ENCODE measurements at places on chromosomes 5 and 9. TPM values are rescaled to one million over a fixed set of nuclear protein-coding genes. Genes with fewer than 3 reads are reported as not detected.
A peak's percentile ranks its signal among the peaks of the same experiment; 100 is the strongest.

DNA sequence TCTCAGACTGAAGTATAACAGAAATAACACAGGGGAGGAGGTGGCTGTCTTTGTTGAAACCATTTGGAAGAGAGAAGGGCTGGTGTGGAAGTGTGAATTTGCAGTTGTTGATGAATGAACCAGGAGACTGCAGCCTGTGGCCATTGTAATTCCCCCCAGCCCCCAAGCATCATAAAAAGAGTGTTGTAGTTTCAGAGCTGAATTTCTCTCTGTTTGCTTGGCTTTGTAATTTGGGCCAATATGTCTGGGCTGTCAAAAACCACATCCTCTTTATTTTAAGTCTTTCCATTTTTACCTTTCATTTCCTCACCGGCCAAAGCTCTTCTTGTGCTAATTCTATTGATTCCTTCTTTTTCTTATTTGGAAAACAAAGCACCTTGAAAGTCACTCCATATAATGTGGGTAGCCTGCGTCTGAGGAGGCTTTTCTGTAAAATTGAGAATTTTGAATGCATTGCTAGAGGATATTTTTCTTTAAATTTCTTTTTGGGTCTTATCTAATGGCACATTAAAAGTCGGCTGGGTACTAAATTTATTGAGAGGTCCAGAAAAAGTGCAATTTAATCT is 383.3 kb downstream of the OSTF1 start:
- DNase-seq: no peak

- no peak for DNase-seq
These were observed 12.9 kb upstream of the FGF10 start for GRCh38 chr5:44402084-44402483.

DNA sequence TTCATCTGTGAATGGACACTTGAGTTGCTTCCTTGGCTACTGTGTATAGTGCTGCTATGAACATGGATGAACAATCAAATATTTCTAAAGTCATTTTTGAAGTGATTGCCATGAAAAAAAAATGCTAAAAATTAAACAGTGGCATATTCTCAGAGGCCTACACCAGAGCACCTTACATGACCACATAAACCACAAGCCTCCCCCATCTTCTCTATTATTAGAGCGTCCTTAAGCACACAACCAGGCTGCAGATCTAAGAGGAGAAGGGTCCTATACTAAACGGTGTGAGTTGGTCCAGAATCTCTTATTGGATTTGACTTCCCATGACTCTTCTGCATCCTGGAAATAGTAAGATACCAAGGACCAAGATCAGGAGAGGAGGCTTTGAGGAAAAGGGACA is 34.3 kb downstream of the PCA3 start:
- no peak for DNase-seq

DNA sequence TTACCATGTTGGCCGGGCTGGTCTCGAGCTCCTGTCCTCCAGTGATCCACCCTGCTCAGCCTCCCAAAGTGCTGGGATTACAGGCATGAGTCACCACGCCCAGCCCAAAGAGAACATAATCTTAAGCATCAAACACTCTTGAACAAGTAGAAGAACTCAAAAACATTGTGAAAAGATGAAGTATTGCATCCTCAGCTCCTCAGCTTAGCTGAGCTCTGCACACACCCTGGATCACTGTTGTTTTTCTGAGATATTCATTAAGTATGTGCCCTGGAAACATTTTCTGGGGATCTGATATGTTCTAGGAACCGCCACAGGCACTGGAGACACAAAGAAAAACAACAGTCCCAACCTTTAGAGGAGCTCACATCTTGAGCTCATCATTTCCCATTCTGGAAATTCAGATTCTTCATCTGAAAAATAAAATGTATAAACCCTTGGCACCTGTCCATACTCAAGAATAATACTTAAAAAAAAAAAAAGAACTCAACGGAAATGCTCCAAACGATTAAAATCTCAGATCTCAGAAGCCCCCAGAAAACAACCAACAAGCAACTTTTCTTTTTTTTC is 62.2 kb upstream of the ZNF462 start:
- DNase-seq: no peak

GRCh38 chr9:110807956-110808598 is 139.5 kb downstream of the MUSK start:
- no peak for DNase-seq

- no peak for DNase-seq
These were observed 32.5 kb upstream of the ABLIM3 start for GRCh38 chr5:149108651-149109280.

DNA sequence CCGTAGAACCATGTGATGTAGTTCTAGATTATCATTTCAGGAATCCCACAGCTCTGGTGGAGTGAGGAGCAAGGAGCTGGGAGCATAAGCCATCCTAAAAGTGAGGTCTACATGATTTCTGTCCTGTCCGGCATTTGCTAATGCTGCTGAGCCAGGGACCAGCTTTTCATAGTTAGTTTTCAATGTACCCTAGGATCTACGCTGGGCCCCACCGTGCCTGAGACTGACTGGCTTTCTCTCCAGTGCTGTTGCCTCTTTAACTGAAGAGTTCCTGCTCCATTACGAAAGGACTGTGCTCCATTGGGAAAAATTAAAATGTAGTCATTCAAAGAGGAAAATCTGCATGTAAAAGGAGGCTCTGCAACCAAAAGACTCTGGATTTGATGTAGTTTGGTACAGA is 634.8 kb downstream of the DMRTA1 start:
- no peak for DNase-seq

DNA sequence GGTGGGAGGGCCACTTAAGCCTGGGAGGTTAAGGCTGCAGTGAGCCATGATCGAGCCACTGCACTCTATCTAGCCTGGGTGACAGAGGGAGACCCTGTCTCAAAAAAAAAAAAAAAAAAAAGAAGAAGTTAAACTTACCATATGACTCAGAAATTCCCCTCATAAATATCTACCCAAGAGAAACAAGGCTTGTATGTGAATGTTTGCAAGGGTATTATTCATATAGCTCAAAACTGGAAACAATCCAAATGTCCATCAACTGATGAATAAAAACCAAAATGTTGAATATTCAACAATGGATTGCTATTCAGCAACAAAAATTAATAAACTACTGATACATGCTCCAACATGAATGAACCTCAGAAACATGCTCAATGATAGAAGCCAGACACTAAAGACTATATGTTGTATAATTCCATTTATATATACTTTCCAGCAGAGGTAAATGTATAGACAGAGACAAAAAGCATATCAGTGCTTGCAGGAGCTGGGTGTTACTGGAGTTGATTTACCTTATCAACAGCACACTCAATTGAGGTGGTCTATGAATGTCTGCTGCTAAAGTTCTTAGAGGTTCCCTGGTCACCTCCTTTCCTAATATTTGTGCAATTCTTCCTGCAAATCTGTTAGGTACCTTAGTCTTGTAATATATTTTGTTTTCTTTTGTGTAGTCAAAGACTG is 5.3 kb upstream of the SREK1 start:
- no peak for DNase-seq

DNA sequence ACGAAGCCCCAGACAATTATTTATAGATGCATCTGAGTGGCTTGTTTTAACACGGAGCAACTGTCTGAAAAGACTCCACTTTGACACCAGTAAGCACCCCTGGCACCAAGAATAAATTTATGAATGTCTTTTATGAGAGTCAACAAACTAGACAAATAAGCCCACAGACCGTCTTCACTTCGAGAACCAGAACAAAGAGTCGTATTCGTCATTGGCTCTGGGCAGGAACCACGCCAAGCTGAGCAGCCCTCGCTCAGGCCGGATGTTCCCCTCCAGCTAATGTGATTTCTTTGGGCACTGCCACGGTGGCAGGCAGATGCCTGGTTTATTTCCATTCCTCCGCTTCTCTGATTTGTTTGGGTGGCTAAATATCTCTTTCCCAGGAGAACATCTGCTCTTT is 91.9 kb upstream of the STC2 start:
- no peak for DNase-seq

DNA sequence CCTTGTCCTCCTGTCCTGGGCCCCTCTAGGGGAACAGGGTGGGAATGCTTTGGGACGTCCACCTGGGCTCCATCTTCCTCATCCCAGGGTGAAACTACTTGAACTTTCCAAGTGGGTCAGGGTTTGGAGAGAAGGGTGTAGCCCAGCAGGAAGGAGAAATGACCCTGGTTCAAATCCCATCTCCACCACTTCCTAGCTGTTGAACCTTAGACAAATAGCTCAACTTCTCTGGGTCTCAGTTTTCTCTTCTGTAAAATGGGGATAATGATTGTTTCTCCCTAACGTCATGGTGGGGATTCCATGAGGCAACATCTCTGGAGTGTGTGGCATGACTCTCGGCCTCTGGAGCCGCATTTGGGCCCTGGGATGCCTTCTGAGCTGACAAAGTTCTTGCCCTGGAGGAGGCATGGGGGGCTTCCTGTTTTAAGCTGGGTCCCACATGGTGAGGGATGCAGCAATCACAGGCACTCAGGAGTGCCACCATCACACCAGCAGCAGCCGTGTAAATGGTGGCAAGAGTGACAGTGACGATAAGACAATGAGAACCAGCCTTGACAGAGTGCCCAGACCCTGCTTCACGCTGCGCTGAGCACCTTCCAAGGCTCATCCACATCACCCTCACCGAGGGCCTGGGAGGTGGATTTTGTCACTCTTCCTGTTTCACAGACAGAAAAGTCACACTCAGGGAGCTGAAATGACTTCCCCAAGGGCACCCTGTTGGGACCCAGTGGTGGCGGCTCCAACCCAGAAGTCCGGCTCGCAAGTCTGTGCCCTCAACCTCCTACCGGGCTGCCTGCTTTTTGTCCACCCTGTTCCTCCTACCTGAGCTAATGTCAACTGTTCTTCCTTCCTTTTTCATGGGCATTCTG is 69.5 kb upstream of the IER5L start:
- DNase-seq: peak; percentile 6

DNA sequence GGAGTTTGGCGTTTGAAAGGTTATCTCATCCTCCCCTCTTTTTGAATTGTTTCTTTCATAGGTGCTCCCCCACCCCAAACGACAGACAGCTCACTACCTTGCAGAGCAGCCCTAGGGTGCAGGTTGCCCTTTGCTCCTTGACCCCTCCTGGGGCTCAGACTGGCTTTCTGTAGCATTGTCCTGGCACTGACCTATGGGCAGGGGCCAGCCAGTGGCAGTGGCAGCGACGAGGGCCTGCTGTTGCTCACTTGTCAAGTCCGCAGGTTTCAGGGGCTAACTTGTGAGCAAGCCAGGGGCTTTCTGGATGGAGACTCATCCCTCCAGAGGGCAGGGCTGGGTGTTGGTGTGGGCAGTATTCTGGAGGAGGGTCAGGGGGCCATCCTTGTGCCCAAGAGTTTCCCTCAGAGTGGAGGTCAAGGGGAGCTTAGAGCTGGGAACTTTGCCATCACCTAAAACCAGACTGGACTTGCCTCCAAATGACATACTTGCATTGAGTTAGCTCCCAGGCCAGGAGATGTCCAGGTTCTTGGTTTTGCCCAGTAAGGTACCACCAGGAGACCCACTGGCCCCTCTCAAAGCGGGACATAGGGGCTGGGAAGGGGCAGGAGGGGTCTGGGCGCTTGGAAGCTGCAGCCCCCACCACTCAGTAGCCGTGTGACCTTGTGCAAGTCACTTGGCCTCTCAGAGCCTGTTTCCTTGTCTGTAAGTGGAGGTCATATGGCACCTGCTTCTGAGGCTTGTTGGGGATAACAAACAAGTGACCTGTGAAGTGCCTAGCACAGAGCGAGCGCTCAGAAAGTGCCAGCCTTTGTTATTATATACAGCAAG is 53.5 kb upstream of the CDKN2AIPNL start:
- peak; percentile 43 for DNase-seq

- DNase-seq: peak; percentile 59
These were observed 33.7 kb downstream of the LHX2 start for GRCh38 chr9:124045076-124045829.

The GNG10 gene
- 34.7 TPM for total RNA-seq

The ANKRD34B gene
- total RNA-seq: 0.06 TPM

The FOXD4L6 gene
- total RNA-seq: not detected

The RLN2 gene
- total RNA-seq: 0.32 TPM

The LYRM7 gene
- 16.8 TPM for total RNA-seq

The IFNA2 gene
- not detected for total RNA-seq
